ENCODE measurements at places on chromosomes 16 and 17.

GRCh38 chr17:17179371-17179827 is 26.7 kb downstream of the PLD6 start:
- no peak for DNase-seq

DNA sequence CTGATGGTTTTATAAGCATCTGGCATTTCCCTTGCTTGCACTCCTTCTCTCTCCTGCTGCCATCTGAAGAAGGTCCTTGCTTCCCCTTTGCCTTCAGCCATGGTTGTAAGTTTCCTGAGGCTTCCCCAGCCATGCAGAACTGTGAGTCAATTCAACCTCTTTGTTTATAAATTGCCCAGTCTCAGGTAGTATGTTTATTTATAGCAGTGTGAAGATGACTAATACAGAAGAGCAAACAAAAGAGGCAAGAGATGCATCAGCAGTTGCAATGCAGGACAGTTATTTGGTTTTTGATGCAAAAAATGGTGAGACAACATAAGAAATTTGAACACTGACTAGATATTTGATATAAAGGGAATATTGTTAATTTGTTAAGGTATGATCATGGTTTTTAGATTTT is 16.8 kb downstream of the TMEM100 start:
- no peak for DNase-seq

- no peak for DNase-seq
These were observed 33.0 kb upstream of the PRKCB start for GRCh38 chr16:23802776-23803175.

- DNase-seq: no peak
These were observed 2.9 kb upstream of the EPX start for GRCh38 chr17:58189436-58190146.

GRCh38 chr16:78050734-78051400 is 28.5 kb downstream of the CLEC3A start:
- DNase-seq: no peak

DNA sequence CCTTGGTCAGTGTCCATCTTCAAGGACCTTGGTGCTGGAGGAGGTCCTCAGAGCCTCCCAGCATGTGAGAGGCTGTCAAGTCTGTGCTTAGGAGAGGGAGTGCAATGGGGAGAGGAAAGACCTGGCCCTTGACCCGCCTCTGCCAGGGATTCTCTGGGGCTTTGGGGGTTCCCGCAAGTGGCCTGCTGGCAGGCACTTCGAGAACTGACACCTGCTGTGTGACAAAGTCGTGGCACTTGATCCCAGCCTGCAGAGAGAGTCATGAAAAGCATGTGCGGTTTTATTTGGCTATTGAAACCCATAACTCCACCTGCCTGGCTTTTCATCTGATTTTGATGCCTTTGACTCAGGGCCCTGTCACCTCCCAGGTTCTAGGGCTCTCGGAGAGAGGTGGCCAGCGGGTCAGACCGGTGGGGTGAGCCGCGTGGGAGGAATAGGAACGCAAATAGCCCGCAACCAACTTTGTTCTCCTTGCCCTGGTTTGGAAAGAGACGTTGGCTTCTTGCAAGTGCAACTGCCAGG is 42.8 kb upstream of the GSE1 start:
- no peak for DNase-seq

DNA sequence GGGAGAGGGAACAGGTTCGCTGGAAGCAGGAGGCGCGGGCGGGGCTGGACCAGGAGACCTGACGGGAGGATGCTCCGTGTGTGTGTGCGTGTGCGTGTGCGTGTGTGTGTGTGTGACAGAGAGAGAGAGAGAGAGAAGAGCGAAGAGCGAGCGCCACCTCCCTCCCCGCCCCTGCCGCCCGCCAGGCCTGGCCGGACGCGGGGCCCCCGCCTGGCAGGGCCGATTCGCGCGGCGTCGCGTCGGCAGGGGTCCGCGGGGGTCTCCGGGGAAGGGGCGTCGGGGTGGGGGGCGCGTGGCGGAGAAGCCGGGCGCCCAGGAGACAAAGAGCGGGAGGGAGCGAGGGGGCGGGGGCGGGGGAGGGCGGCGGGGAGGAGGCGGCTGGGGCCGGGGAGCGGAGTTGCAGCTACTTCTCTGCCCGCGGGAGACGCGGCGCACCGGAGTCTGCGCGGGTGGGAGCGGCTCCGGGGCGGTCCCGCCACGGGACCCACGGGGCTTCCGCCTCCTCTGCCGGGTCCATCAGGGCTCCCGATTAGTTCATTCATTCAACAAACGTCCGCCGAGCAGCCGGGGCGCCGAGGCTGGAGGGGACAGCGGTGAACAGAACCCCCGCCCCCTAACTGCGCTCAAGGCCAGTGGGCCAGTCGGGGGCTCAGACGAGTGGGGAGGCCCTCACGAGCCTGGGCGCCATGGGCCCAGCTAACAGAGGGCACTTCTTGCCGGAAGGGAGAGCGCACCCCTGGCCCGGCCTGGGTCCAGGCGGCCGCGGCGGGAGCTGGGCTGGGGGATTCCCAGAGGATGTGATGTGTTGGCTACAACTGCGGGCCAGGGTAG is at the start of gene SAMD14:
Gene SAMD14, minus strand, starts transcription at position 433 of the 831 bp plus-strand sequence. CDS start 5,201 bp downstream, outside the sequence.
- DNase-seq: no peak

DNA sequence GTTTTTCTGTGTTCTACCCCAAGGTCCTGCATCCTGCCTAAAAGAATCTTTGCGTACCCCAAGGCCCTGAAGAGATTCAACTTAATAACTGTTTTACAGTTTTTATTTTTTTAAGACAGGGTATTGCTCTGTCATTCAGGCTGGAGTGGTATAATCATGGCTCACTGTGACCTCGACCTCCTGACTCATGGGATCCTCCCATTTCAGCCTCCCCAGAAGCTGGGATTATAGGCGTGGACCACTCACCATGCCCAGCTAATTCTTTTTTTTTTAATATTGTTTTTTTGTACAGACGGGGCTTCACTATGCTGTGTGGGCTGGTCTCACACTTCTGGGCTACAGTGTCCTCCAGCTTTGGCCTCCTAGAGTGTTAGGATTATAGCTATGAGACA is 9.3 kb upstream of the FAAP100 start:
- no peak for DNase-seq

DNA sequence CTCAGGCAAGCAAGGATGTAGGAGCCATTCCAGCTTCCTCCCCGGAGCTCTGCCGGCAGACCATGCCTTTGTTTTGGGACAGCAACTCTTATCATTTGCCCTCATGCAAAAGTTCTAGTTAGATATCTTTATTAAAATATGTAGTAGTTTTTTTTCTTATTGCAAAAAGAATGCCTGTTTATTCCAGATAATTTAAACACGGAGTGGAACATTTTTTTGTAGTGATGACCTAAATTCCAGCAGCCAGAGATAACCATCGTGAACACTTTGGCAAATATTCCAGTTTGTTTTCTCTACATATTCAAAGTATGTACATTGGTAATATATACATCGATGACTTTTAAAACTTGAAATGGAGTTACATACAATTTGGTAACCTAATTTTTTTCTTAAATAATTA is 54.8 kb downstream of the CRISPLD2 start:
- DNase-seq: no peak

- DNase-seq: no peak
These were observed 2.6 kb downstream of the SLC6A4 start for GRCh38 chr17:30232824-30233427.

GRCh38 chr16:12455287-12455798 is 348.3 kb downstream of the CPPED1 start:
- peak; percentile 88 for DNase-seq

GRCh38 chr17:78016852-78017251 is 58.3 kb downstream of the TNRC6C start:
- DNase-seq: no peak

- no peak for DNase-seq
These were observed 13.7 kb downstream of the BRIP1 start for GRCh38 chr17:61849674-61850073.

- no peak for DNase-seq
These were observed 9.4 kb downstream of the RPAIN start for GRCh38 chr17:5429191-5429887.

DNA sequence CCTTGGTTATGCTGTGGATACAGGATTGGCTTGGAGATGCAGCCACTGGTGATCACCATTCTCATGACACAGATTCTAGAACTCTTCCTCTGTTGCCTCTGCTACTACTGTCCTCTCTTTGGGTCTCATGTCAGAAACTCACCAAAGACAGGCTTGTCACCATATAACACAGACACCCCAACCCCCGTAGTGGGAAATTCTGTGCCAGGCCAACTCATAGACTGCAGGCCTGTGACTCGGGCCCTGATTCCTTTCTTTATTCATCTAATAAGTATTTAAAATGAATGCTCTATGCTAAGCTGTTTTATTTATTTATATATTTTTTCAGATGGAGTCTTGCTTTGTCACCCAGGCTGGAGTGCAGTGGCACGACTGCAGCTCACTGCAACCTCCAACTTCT is 9.5 kb downstream of the CYB5D2 start:
- DNase-seq: no peak

DNA sequence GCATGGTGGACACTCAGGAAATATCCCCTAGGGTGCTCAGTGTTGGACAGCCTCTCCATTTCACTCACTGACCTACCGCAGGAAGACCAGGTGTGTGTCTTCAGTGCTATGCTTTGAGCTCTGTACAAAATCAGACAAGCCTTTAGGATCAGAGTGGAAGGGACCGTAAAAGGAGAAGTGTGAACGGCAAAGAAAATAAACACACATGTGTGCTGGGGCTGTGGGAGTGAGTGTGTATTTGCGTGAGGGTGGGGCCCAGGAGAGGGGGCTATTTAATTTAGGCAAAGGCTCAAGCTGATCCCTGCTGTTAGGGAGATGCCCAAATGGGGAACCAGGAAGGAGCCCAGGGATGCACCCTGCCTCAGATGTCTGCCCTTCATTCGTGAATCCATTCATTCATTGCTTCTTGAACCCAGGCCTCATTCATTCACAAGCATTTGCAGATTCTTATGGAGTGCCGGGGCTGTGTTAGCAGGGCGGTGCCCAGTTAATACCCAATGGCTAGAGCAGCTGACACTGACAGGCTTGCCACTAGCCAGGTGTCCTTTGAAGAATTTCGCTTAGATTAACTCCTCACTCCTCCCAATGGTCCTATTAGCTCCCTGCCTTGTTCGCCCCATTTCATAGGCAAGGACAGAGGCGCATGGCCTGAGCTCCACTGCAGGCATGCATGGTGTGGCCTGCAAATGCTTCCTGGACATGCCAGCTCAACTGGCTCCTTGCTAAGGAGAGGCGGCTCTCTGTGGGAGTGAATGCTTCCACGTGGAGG is 296.7 kb upstream of the FOXF1 start:
- no peak for DNase-seq

DNA sequence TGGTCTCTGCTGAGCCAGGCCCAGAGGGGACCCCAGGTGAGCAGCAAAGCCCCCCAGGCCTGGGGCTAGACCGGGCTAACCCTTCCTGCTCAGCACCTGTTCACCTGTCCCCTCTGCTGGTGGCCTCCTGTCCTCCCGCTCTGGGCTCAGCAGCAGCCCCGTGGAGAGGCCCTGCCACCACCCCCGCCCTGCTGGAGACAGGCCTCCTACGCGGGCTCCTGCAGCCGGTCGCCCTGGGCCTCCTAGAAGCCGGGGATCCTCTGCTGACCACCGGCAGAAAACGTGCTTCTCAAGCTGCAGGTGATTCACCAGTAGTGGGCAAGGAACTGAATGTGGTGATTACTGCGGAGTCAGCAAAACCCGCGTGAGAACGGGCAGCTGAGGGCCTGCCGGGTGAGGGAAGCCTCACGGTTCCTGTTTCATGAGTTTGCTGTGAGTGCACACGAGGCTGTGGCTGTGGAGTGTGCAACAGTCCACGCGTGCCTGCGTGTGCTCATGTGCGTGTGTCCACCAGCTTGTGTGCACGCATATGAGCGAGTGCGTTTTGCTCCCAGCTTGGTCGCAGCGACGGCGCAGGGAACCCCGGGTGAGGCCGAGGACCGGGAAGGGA is 792 bp downstream of the SECTM1 start:
- DNase-seq: peak; percentile 90

- DNase-seq: peak; percentile 84
These were observed 21.2 kb upstream of the CYTH1 start for GRCh38 chr17:78803186-78803845.

DNA sequence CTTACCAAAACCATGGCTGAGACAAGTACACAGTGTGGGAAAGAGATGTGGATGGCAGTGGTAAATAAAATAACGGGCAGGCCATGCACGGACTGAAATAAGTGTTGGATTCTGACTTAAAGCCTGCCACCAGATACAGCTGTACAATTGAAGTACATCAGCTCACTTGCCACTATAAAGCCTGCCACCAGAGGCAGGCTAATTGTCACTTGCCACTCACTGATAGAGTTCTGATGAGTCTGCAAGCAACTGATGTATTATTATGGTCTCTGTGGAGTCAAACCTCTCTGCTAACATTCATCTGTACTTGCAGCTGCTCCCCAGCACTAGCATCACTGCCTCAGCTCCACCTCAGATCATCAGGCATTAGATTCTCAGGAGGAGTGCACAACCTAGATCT is 93.0 kb downstream of the CYTH1 start:
- DNase-seq: no peak

GRCh38 chr16:75534560-75535205 is 1.2 kb downstream of the CHST5 start:
- DNase-seq: no peak

DNA sequence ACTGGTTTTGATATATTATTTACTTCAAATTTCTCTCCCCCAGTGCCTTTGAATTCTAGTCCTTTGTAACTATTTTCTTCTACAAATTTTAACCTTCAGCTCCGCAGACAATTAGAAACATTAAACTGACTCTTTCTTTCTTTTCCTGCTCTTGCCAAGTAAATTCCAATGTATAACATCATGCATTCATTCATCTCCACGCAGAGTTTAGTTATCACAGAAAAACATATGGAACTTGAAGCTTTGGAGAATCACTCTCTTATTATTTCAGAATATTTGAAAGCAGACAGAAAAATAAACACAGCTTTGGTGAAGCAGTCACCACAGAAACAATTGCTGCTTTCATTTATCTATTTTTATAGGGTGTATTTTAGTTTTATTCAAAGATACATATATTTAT is 778.7 kb upstream of the CDH8 start:
- DNase-seq: no peak

DNA sequence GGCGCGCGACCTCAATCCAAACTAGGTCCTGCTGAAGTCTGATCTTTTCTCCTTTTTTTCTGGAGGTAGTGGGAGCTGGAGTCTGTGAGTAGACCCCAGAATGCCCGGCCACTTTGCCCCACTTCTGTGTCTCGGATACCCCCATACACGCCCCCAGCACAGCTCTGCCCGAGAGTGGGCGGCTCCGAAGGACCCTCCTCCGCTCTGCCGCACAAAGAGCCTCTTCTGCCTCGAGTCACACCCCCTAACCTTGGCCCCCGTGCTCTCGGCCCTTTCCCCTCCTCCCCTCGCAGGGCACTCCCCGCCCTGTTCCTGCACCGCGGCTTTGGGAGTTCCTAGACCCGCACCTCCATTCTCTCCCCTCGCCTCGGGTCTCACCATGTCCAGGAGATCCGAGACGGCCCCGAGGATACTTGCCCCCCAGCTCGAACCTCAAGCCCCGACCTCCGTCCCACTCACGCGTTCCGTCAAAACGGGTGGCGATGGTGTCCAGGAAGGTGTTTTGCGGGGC is 476 bp downstream of the KCNH4 start:
- DNase-seq: no peak

DNA sequence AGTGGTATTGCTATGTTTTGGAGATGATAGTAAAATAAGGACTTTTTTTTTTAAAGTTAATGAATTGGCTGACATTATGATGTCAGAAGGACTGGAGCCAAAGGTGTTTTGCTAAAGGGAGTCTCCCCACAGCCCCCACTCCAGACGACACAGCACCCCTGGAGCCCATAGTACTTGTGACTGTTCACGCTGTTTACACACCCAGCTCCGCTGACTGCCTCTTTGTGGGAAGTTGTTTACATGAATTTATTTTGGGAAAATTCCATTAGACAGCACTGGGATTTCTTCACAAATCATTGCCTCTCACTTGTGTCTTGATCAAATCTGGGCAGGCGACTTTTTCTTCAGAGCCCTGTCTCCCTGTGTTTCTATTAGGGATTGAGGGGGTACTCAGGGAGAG is 108.6 kb downstream of the C17orf67 start:
- DNase-seq: no peak

- DNase-seq: no peak
These were observed 14.4 kb downstream of the SLFN5 start for GRCh38 chr17:35257208-35257659.
